ENCODE measurements at places on chromosomes 5 and 9.

DNA sequence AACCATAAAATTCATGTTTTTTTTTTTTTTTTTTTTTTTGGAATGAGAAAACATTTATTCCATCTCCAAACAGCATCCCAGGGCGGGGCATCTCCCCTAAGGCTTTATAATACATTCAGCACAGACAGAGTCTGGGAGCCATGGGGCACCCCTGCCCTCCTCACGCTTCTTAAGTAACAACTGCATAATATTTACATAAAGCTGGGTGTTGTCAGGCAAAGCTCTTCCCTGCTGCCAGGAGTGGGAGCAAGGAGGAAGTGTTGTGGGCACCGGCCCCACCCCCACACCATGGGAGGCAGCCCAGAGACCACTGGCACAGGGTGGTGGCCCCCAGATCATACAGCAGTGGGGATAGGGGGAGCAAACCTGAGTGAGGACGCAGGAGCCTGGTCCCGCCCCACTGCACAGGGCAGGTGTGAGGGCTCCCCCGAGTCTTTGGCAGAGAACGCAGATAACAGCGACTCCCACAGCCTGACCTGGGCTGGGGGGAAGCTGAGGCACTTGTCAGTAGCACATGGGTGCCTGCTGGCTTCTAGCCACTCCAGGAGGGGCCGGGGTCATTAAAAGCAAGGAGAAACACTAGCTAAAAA is 86.1 kb upstream of the CEP78 start:
- DNase-seq = no peak

- DNase-seq = no peak
Observed at GRCh38 chr5:116044073-116044472, 11.8 kb downstream of the ARL14EPL start.

- DNase-seq = no peak
Observed at GRCh38 chr5:74336297-74336696, 304.2 kb downstream of the ENC1 start.

DNA sequence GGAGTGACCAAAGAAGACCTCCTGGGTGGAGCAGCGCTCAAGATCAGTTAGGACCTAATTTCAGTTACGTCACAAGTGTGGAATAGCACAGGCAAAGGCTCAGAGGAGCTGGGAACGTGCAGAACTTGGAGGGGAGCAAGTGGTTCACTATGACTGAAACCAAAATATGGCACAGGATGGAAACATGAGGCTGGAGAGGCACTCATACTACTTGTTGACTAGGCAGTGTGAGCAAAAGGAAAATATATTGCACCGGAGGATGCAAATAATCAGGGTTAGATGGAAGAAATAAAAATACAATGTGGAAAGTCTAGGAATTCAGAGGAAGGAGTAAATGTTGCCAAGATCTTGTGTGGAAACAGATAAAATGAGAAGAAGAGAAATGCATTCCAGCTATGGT is 148.3 kb downstream of the DCP2 start:
- no peak for DNase-seq

DNA sequence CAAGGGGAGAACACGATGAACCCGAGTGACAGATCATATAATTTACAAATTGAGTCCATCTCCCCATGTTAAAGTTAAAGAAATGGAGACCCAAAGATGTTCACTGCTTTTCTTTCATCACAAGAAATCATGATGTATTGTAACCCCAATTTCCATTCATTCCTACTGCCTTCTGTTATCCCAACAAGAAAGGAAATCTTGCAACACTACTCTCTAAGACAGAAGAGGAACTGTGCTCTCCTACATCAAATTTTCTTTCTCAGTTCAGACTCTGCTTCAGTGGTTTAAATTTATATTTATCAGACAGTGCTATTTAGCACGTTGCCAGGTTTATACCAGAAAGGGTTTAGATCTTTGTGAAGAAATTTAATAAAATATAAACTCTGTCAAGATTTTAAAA is 83.8 kb upstream of the RASA1 start:
- DNase-seq = no peak

DNA sequence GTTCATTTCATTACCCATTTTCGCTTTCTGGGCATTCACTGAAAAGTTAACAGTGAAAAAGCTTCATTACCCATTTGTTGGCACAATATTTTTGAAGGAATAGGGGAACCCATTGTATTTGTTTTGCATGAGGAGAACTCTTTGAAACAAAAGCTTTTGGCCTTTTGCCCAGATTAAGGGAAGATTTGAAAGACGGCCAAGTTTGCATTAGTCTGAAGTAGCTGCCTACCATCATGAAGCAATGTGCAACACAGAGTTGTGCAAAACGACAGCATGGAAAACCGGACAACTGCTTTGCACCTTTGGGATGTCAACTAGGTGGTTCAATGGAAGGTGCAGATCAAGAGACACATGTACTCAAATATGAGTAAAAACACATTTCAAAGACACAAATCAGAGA is 84.9 kb downstream of the TRPM3 start:
- no peak for DNase-seq

DNA sequence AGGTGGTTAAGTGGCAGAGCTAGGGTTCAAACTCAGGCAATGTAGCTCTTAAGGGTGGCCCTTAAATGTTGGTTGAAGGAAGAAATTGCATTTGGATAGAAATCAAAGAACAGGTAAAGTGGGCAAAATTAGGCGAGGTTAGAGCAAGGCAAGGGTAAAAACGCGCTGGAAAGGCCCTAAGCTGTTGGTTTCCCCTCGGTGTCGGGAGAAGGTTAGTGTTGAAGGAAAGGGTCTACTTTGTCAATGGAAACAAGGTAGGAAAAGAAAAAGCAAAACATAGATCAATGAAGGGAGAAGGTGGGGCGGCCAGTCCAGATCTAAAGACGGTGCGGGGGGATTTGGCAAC is 431 bp downstream of the FASTKD3 start:
- no peak for DNase-seq

GRCh38 chr5:55509796-55510522 is 24.8 kb downstream of the PLPP1 start:
- no peak for DNase-seq

DNA sequence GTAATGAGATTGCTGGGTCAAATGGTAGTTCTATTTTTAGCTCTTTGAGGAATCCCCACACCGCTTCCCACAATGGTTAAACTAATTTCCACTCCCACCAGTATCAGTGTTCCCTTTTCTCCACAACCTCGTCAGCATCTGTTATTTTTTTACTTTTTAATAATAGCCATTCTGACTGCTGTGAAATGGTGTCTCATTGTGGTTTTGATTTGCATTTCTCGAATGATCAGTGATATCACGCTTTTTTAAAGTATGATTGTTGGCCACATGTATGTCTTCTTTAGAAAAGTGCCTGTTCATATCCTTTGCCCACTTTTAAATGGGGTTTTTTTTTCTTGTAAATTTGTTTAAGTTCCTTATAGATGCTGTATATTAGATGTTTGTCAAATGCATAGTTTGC is 73.5 kb downstream of the MTAP start:
- no peak for DNase-seq

GRCh38 chr9:70563431-70564204 is 149.2 kb upstream of the KLF9 start:
- DNase-seq = peak; percentile 41

DNA sequence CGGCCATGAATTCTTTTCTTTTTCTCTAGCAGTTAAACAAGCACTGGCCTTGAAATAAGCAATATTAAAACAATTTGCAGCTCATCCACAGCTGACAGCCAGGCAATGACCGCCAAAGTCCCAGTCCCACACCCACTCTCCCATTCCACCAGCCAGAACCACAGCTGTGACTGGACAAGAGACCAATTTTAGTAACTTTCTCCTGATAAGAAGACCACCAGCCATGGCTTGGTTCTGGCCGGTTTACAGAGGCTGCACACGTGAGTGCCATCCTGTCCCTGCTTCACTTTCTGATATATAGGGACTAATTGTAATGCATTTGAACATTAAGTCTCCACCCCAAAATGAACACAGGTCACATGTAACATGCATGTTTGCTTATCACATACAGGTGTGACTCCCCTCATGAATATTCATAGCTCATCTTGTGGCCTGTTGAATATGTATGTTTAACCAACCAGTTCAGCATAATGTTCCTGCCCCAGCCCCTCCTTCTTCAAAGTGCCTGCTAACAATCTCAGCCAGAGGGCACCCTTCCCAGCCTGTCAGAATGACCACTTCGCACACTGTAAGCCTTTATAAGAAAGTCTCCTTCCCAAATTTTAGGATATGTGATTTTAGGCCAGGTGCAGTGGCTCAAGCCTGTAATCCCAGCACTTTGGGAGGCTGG is 23.9 kb upstream of the FANCC start:
- DNase-seq = no peak

DNA sequence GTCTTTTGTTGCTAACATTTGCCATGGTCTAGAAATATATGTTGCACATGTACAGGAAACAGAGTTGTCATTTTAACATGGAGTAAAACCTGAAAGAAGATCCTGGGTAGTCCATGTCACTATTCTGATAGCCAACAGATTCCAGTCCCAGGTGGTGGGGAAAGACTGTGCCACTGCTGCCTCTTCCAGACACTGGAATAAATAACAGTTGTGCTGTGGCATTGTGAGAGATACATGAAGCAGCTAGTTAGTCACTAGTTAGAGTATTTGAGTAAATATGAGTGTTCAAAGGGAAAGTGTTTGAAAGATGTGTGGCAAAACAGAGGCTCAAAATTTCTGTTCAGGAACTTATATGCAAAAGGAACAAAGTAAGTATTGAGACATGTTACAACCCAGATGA is 1408.3 kb downstream of the EFNA5 start:
- DNase-seq = no peak

- DNase-seq = no peak
Observed at GRCh38 chr5:139017624-139018023, 142.5 kb upstream of the LRRTM2 start.

- no peak for DNase-seq
Observed at GRCh38 chr9:78905986-78906755, 609.2 kb downstream of the PSAT1 start.

DNA sequence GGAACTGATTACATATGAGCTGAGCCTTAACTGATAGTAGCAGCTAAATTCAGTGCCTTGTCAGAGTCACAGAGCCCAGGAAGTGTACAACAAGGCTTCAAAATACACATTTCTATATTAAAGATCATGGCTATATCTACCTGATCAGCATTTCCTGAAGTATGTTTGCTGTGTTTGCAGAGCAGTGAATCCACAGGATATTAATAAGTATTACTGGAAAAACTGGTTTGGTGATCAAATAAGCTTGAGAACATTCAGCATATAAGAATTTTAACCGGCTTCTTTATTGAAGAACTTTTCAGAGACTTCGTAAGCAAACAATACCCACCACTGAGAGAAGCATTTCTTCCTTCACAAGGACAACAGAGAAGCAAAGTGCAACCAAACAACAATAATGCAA is 227.0 kb downstream of the ELAVL2 start:
- DNase-seq = no peak

DNA sequence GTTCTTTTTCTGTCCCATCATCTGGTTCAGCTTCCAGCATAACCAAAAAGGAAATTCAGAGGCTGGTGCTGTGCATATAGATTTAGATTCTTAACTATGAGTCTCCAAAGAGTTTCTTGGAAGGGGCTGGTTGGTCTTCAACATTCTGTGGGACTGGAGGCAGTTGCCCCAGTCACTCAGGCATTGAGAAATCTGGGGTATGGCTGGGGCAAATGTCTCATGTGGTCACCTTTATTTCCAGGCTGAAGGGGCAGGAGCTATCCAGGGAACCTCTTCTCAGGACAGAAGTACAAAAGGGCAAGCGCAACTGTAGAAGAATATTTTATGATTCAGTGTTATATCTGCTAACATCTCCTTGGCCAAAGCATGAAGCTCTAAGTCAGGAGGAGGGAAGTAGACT is 15.4 kb upstream of the TMEFF1 start:
- no peak for DNase-seq

- DNase-seq = no peak
Observed at GRCh38 chr5:168583742-168584482, 4.7 kb upstream of the PANK3 start.

- no peak for DNase-seq
Observed at GRCh38 chr9:2934241-2934650, 90.4 kb upstream of the PUM3 start.

GRCh38 chr9:87405677-87406542 is 91.8 kb upstream of the DAPK1 start:
- no peak for DNase-seq

DNA sequence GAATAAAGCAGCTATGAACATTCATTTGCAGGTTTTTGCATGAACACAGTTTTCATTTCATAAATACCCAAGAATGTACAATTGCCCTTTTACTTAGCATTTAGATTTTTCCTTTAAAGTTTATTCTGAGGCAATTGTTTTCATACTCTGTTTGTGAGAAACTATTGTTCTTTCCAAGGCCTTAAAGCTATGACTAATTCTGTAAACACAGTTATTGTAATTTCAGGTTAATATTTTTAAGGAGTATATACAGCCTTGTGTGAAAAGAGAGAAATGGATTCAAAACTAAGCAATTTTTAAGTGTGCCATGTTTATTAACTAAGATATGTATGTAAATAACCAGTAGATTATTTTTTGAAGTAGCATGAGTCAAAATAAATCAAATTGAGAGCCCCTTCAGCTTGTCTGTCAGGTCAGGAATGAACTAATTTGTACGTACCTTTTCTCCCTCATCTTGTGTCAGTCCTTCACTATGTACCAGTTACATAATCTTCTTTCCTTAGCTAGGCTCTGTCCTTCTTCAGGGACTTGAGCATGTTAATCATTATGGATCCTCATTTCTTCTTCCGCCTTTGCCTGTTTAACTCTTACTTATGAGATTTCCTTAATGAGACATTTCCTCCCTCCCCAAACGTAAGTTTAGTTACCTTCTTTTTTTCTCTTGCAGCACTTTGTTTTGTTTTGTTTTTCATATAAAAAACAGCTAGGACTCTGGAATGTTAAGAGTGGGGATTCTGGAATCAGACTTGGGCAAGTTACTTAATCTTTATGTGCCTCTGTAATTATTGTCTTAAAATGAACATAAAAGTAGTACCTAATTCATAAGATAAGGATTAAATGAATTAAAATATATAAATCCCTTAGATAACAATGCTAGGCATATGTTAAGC is 63.6 kb downstream of the NIPBL start:
- DNase-seq = no peak

DNA sequence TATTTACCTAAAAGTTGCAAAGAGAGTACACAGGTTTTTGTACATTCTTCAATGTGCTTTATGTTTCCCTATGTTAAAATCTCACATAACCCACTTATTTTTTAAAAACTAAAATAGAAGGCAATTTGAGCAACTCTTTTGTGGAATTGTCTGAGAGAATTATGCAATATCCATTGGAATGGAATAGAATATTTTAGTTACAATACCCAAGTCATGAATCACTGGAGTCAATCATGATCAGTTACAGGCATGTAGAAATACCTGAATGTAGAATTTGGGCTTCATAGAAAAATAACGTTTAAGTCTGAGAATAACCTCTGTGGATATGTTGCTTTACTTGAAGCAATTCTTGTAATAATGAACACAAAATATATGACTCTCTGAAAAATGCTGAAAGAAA is 143.3 kb downstream of the FGF10 start:
- no peak for DNase-seq

GRCh38 chr5:21594566-21594965 is 1258.6 kb downstream of the CDH12 start:
- no peak for DNase-seq

DNA sequence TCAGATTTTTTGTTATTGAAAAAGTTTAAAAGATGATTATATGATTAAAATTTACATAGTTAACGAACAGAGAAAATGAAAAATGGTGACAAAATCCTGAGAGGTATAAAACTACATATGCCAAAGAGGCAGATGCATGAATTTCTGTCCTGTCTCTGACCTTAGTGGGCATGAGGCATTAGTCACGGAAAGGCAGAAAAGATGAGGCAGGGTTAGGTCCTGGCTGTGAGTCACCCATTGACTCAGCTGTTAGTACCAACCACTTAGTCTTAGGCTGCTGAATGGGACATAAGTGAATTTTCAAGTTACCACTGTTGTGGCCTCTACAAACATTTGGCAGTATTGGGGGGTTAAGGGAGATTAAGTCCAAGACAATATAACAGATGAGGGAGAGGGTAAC is 33.1 kb downstream of the RASA1 start:
- peak; percentile 92 for DNase-seq
